ENCODE measurements at places on chromosomes 1 and 21. TPM values are rescaled to one million over a fixed set of nuclear protein-coding genes. Genes with fewer than 3 reads are reported as not detected.

Gene SNX7
- polyA plus RNA-seq: 21.9 TPM

Gene C1orf53
- polyA plus RNA-seq: 1.0 TPM

DNA sequence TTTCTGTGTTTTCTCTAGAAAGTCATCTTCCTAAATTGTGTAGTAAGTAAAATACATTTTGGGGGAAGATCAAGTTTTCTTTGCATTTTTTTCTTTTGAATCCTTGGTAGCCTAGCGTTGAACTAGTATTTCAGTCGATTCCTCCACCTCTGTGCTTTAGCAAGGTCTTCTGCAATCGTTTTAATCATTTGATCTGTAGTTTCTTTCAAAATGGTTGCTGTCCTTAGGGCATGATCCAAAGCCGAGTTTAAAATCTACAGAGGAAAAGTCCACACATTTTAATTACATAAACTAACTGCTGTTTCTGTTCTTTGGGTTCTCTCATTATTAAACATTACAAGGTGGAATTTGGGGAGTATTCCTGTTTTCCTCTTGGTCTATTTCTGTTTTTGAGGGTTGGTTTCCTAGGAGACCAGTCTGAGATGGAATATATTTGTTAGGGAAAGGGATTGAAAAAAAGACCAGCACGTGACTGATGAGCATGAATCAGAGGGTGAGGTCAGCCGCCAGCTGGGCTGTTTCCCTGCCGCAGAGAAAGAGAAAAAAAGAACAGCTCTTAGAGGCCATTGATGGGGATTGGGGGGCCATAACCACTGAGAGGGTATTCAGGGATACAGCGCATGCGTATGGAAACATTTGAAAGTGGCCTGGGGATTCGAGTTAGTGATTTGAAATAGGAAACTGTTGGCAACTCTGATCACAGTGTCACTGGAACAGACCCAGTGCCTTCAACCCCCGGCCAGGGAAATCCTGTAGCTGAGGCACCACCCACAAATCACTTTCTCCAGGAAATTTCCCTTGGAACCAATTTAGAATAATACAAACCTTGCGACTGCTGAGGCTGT, 40.6 kb downstream of the AKNAD1 start:
- DNase-seq: peak; percentile 94

Gene FAM72D
- 2.8 TPM for polyA plus RNA-seq

GRCh38 chr1:36096500-36097432, 8.1 kb downstream of the ADPRS start:
- DNase-seq: no peak

Gene OR2T11
- not detected for polyA plus RNA-seq

GRCh38 chr1:88462488-88463261, 221.4 kb upstream of the PKN2 start:
- peak; percentile 51 for DNase-seq

GRCh38 chr1:87130438-87130837, 198.2 kb upstream of the LMO4 start:
- DNase-seq: no peak

Gene SRP9
- polyA plus RNA-seq: 155 TPM
